ENCODE measurements at places on chromosomes 5 and 9.

DNA sequence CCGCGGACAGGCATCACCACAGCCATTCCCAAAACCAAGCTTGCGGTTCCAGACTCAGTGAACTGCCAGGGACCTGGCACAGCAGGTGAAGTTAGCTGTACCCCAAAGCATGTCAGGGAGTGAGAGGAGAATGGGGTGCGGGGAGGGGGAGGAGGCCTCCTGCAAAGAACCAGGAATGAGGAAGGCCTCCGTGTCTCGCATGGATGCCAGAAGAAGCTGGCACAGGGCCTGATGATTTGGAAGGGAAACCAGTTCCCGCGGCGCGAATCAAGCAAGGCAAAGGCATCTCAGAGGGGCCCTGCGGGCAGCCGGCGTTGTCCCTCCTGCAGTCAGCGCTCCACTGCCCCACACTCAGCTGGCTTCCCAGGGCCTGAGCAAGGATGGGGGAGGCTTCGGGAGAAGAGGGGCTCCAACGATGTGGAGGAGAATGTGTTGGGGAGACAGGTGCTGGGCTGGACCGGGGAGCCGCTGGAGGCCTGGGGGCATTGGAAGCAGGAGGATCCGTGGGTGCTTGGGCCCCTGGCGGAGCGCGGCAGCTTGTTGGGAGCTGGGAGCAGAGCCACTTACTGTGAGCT is 14.6 kb downstream of the SLC9A3 start:
- no peak for DNase-seq

DNA sequence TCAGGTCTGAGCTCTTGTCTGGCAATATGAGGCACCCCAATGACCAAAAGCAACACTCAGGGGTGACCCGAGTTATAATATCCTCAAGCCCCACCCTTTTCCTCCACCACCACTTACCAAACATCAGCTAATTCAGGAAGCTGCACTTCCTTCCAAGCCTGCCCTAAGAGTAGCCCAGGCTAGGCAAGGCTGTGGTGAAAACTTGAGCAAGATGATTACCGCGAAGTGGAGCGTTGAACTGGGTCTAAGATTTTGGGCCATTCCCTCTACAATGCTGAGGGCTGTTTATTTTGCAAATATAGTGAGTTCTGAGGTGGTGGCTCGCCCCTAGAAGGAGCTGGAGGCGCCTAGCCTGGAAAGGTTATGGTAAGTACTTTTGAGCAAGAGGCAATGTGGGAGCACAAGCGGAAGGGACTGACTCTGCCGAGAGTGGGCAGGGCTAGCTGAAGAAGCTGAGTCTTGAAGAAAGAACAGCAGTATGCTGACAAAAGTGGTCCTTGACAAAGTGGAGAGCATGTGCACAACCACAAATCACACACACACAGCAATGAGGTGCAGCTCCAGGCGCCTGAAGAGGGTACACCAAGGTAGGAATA is at the start of gene HK3:
Gene HK3 (minus strand): TSS at position 51 of the 596 bp plus-strand sequence. CDS start 3,187 bp downstream, outside the sequence.
- peak; percentile 12 for DNase-seq

DNA sequence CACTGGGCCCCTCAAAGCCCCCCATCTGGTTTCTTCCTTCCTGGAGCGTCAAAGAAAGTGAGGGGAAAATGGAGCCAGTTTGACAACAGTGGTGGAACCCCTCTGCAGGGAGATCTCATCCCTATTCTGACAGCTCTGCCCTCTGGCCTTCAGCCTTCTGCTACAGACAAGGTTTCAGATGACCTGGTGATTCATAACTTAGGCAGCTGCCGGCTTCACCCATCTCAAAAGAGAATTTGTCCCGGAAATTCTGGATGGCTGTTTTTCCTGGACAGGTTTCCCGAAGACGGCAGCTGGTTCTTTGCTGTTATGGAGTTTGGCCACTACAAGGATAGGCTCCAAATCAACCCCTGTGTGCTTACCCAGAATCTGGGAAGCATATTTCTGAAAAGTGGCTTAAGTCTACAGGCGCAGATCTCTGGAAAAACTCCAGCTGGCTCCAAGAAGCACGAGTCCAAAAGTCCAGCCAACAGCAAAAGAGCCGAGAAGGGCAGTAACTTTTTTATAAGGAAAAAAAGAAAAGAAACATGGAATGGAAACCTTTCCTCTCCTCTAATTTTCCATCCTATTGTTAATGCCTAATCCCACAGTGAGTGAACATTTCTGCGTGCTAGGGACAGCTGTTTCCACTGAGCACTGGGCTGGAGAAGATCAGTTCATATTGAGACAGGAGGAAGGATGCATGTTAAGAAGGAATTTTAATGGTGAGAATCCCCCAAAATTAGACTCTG is 54.5 kb downstream of the ZNF366 start:
- no peak for DNase-seq

DNA sequence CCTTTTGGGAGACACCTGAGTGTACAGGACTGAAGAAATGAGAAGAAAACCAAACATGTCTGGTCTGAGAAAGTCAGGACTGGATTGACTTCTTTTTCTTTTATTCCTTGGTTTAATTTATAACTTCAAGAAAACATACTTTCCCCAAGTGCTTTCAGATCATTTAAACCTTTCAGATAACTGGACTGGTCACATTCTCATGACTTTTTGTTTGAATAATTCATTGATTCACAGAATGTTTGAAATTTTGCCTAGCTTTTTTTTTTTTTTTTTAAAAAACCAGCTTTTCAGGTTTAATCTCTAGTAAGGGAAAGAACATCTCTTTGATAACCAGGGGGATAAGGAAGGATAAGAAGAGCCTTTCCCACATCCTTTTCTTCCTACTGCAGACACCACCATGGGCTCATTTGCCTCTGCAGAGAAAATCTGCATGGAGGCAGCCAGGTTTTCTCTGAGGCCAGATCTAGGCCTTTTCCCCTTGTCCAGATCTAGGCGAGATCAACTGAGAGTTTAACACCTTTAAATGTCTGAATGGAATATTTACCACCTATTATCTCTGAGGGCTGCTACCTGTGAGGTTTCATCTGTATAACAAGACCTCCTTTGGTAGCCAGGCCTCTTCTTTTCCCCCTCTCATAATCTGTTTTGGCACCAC is 45.0 kb upstream of the SLC28A3 start:
- DNase-seq: no peak

DNA sequence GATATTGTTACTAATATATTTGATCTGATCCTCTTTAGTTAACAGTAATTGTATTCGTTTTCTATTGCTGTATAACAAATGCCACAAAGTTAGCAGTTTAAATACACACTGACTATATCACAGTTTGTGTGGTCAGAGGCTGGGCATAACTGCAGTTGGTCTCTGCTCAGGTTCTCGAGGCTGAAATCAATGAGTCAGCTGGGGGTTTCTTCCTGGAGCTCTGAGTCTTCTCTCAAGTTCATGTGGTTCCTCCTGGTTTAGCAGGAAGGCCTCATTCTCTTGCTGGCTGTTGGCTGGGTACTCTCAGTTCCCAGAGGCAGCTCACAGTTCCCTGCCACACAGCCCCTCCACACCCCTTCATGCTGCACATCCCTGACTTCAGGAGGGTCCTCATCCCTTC is 20.7 kb downstream of the COL23A1 start:
- no peak for DNase-seq

DNA sequence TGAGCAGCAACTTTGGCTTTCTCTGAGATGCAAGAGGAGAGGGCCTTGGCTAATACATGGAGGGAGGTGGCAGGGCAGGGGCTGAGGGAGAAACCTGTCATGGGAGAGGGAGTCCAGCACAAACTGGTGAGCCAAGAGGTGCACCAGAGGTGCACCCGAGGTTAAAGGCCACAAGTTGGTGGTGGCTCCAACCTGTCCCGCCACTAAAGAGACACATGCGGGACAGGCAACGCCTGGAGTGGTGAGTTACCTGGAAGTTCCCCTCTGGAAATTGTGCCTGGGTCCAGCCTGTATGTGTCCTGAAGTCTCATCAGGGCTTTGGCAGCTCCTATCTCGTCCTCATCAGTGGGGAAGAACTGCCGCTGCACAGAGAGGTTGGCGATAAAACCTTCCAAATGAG is 14.0 kb downstream of the P4HA2 start:
- no peak for DNase-seq

DNA sequence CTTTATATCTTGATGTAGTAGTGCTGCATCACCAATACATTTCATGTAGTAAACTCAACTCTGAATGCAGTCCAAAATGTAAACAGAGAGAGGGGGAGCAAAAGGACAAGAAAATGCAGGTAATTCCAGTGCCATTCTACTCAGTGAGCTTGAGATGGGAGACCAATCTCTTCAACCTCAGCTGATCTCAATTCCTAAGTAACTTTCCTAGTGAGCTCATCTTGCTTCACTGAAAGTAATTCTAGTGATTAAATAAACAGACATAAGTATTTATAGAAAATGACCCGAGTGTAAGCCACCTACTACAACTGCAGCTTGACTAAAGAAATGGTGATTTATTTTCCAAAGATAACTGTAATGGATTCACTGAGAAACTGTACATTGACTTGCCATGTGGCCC is 424.5 kb downstream of the DMRT2 start:
- DNase-seq: no peak

DNA sequence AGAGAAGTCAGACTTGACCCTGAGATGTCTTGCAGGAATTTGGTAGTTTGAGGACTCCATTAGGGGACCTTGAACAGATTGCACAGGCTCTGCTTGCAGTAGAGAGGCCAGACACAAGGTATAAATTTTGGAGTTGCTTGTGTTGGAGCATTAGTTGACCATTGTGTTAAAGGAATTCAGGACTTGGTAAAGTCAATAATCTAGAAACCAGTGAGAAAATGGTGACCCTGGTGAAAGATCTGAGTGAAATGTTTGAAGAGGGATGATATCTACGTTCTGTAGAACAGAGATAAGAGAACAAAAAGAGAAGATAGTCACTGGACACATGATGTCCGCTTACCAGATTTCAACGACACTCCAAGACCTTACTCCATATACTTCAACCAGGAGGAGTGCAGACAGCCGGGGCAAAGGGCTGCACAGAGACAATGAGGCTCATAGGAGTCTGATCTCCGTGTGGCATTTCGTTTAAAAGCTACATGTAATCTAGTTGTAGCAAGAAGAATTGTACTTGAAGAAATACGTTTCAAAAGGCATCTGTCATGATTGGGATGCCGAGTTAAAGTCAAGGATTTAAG is 13.2 kb downstream of the DNAJC25 start:
- no peak for DNase-seq

- peak; percentile 17 for DNase-seq
Measured at GRCh38 chr9:4228606-4229005, 71.3 kb downstream of the GLIS3 start.

DNA sequence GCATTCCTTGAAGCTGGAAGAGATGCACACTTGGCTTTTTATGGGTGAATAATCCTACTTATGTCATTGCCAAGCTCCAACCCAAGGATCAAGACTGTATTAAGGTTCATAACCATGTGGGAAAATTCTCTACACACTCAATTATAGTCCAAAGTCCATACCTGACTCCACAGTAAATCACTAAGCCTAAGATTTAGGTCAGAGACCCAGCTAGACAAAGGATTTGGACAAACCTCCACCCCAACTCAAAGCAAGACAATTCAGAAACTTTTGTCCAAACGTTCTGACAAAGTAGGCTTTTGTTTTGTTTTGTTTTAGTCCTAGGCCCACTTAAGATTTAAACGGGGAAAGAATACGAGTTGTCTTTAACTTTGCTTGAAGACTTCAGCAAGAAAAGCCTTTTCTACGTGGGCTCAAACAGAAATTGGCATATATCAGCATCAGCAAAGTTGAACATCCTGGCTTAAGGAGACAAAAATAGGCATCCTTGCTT is 1.7 kb downstream of the MEGF9 start:
- DNase-seq: no peak

All from activated CD4-positive, alpha-beta T cell treated with anti-CD3 and anti-CD28 coated beads, Interleukin-2, Interleukin-6, amounts not matched to agents 100 ng/mL and 50 ng/mL, durations not matched to agents 16 hours and 8 hours (primary cell).